ENCODE measurements at places on chromosomes 1 and 21. TPM values are rescaled to one million over a fixed set of nuclear protein-coding genes. Genes with fewer than 3 reads are reported as not detected.

- DNase-seq = no peak
Measured at GRCh38 chr21:32956061-32956656, 69.6 kb upstream of the OLIG2 start.

GRCh38 chr21:42056468-42056867, 14.6 kb upstream of the UMODL1 start:
- no peak for DNase-seq

DNA sequence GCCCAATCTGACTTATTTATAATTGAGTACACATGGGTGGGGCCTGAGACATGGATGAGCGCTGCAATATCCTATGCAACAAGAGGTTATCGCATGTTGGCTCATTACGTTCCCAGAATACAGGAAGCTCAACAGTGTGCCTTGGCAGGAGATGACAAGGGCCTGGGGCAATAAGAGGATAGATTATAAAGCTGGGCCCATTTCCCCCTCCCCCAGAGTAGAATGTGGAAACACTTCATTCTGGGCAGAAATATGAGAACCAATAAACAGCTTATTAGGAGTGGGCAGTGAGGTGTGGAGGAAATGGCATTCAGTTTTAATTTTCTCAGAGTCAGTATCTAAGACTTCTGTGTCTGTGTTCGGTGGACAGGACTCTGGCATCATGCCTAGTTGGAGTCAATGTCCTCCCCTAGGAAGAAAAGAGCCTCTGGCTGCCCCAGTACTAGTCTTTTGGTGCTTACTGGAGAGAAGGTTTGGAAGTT, 92.8 kb downstream of the PIK3R3 start:
- DNase-seq = peak; percentile 71

GRCh38 chr1:228987736-228988506, 252.6 kb downstream of the RHOU start:
- no peak for DNase-seq

DNA sequence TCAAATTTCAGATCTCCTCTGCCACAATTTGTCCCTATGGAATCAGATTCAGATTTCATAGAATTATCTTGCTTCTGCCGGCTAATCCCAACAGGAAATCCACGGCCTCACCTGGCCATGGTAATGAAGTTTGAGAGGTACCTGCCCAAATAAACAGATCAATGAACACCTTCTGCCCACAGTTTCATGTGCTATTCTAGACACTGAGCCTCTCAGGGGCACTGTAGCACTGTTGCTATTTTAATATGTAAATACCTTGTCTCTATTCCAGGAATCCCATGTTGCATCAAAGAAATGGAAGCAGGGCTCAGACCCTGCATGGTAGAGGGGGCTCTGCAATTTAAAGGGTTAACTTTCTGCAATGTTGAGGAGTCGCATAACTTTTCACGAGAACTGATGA, 593.1 kb downstream of the PTBP2 start:
- DNase-seq = no peak

DNA sequence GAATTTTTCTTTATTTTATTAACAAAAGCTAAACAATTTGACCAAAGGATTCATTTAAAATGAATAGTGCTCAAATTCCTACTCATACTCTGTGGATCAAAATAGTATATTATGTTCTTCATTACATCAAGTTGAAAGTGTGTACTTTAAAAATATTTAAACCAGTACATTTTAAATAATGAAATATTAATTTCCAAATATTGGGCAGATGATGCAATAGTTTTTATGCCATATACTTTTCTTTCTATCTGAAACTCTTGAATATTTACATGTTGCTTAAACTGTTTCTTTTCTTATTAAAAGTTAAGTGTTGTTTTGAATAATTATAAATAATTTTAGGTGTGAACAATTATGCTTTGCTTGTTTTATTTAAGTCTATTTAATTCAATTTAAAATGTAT, 144.7 kb upstream of the TMPRSS15 start:
- no peak for DNase-seq

DNA sequence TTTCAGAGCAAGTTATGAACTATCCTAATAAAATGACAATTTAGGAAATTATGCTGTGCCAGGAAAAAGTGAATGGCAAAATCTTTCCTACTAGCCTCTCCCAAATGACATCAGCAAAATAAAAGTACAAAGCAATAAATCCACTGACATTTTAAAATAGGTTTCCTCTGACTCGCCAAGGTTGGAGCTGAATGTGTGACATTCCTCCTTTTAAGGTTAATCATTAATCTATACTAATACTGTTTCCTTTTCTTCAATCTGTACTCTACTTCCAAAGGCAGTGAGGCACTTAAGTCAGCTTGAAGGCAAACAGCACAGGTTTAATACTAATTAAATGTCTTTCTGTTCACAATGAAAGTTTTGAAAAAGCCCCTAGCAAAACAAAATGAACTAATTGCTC, 15.7 kb downstream of the RNF19B start:
- DNase-seq = no peak

DNA sequence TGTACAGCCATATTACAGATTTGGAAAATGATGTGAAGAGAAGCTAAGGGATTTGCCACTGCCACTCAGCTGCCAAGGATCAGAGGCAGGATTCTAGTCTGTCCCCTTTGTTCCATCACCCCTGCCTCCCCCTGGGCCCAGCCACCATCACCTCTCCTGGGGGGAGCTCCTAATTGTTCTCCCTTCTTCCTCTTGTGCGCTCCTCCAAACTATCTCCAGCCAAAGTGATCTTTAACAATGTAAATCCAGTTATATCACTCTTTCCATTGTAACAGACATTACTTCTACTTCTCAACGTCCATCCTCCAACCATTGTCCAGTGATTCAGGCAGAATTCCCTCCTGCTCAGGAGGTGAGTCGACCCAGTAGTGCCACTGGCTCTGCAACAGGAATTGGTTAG, 164.1 kb downstream of the PLPP3 start:
- DNase-seq = no peak

GRCh38 chr1:27597516-27598294, 6.2 kb downstream of the AHDC1 start:
- no peak for DNase-seq

GRCh38 chr1:56547977-56548376, 31.4 kb downstream of the PLPP3 start:
- DNase-seq = no peak

TTC34 gene
- not detected for total RNA-seq

AK5 gene
- 18.1 TPM for total RNA-seq

IFI44 gene
- total RNA-seq = 171 TPM

AKR7A3 gene
- 0.77 TPM for total RNA-seq

PPM1J gene
- 0.06 TPM for total RNA-seq

Data from Daoy (cell line).